ENCODE measurements at places on chromosomes 11 and 22.

- DNase-seq, result no peak
Observed at GRCh38 chr22:42410708-42411107, 21.5 kb downstream of the NFAM1 start.

GRCh38 chr11:61334434-61335354, 1.7 kb downstream of the TKFC start:
- peak; percentile 22 for DNase-seq

DNA sequence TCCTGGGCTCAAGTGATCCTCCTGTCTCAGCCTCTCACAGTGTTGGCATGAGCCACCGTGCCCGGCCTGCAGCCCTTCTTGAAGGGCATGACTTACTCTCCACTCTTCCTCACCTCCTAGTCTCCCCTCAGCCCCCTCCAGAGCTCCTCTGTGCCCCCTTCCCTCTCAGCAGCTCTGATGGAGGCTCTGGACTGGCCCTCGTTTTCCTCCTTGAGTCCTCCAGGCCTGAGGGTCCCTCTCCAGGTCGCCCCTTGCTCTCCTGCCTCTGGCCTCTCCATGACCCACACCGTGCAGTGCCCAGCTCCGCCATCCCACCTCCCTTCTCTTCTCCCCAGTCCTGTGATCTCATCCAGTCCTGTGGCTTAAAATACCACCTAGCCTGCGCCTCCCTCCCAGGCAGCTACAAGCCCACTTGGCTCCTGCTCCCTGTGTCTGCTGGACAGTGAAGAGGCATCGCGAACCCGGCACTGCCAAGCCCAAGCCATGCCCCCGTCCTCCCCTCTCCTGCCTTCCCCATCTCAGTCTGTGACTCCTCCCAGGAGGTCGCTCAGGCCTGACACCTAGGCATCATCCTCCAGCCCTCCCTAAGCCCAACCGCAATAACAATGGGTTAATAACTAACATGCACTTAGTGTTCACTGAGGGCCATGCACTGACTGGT, 11.9 kb downstream of the KCNJ4 start:
- no peak for DNase-seq

GRCh38 chr11:13338019-13338426, 60.4 kb downstream of the BMAL1 start:
- peak; percentile 60 for DNase-seq

GRCh38 chr22:38724926-38725571, 19.3 kb downstream of the GTPBP1 start:
- DNase-seq, result no peak

- DNase-seq, result no peak
Observed at GRCh38 chr11:134583397-134583990, 171.5 kb upstream of the B3GAT1 start.

DNA sequence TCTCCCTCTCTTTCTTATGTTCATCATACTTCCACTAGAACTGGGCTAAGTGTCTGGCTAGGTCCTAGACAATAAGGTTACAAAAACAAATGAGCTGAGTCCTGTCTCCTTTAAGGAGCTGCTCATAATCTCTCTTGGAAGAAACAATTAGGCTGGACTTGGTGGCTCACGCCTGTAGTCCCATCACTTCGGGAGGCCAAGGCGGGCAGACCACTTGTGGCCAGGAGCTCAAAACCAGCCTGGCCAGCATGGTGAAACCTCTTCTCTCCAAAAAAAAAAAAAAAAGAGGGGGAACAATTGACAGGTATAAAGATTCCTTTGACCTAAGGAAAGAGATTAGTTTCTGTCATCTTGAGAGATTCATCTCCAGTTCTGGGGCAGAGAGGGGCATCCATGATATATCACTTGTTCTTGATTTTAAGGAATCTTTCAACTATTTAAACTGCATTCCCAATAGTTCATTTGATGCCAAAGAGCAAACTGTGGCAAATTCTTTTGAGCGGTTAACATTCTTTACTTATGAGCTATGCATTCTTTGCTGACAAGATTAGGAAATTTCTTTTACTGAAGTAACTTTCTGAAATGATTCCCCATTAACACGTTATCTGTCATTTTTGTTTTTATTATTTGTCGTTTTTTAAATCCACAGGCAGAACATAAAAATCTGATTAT, 125.5 kb downstream of the C11orf87 start:
- DNase-seq, result peak; percentile 86

- no peak for DNase-seq
Observed at GRCh38 chr11:57604296-57605027, 7.0 kb downstream of the SERPING1 start.

DNA sequence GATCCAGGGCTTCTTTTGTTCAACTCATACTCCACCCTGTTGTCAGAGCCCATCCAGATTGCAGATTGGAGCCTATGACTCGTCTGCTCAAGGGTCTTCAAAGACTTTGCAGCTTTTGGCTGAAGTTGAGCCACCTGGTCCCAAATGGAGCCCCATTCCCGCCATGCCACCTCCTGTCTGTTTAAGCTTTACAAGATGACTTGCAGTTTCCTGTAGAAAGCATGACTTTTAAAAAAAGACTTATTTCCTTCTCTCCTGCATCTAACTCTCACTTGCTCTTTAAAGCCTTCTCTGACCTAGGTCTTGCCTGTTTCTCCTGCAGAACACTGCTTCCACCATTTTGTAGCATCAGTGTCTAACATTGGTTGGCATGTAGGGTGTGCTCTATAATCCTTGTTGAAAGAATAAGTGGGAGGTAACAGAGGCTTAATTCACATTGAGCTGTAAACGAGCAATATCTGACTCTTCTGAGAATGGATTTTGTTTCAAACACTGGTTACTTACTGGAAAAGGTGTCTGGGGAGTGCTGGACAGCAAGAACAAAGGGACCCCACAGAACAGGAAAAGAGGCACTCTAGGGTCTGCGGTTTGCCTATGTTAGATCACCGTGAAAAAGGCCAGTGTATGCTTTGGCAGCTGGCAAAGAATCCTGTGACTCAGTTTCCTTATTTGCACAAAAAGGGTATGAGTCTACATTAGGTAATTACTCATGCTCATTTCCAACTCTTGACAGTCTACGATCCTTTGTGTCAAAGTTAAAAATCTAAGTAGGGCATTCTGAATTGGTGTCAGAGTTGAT, 30.3 kb downstream of the NF2 start:
- DNase-seq, result no peak

DNA sequence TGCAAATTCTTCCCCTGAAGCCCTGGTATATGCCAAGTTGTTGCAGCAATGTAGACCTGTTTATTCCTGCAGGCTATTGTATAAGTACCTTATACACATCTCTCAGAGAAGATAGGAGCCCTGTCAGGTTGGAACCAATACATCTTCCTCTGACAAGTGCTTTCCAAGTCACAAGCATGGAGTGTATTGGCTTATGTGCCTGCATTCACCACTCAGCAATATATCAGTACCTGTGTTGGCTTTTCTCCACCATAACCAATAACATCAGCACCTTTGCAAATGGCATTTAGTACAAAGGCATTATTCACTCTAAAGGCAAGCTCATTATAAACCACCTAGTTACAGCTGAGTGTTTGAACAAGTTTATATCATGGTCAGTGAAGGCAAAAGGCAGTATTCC, 611.7 kb upstream of the CNTN5 start:
- DNase-seq, result no peak

DNA sequence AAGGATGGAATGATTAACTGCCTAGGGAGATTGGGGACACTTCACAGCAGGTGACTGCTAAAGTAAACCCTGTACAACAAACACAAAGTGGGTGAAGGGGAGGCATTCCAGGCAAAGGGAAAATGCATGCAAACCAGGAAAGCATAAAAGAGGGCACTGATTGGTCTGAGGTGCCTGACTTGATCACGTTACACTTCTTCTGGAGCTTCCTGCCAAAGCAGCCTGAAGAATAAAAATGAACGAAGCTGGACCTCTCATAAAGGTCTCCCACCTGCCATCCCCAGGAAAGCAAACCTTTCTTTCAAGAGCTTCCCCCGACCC, 46.7 kb upstream of the SCUBE2 start:
- no peak for DNase-seq

- no peak for DNase-seq
Observed at GRCh38 chr11:75503531-75504099, 22.1 kb downstream of the GDPD5 start.

- DNase-seq, result no peak
Observed at GRCh38 chr11:130524132-130524790, 75.8 kb downstream of the ADAMTS15 start.

DNA sequence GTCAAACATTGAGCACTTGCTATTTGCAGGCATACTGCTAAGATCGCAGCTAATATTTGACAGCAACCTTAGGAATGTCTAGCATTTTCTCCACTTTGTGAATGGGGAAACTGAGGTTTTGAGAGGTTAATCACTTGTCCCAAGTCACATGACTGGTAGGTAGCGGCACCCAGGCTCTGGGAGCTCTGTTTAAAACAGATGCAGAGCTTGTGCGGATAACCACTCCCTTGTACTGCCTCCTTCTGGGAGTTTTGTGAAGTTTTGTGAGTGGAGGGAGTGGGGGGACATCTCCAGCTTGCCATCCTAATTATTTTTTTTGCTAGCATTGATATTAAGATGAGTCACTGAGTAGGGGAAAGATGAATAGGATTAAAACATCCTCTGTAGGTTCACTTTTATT, 134.7 kb downstream of the GRIK4 start:
- DNase-seq, result no peak

DNA sequence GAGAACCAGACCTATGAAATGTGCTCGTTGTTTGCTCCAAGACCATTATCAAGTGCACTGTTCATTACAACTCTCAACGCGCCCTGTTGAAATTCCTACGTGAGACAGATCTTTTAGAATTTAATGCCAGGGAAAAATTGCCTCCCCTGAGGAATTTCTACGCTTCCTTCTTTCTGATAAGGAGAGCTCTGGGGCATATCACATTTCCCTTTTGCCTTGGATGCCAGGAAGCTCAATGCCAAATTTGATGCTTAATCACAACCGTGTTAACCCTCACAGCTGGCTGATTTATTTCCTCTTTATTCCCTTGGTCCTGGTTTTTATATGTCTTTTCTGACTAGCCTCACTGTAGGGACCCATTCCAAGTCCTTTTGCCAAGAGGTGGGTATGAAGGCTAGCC, 109.4 kb downstream of the MICAL2 start:
- peak; percentile 23 for DNase-seq

DNA sequence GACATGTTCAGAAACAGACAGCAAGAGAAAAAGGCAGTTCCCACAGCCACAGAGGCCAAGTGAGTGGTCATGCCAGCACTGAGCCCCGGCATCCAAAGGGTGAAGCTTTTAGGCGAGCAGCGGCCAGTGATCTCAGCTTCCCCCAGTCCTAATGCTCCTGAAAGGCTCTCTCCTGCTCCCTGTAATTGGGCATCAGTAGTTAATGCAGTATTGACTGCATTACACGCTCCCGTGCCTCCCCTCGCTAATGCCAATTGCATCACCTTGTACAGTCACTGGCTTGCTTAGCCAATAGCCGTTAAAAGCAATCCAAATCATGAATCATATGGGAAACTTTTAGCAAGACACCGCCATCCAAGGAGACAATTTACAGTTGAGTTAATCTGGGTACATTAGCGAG, 4.9 kb downstream of the LMO1 start:
- DNase-seq, result peak; percentile 61

- DNase-seq, result peak; percentile 73
Observed at GRCh38 chr11:106493751-106494150, 416.3 kb downstream of the AASDHPPT start.

DNA sequence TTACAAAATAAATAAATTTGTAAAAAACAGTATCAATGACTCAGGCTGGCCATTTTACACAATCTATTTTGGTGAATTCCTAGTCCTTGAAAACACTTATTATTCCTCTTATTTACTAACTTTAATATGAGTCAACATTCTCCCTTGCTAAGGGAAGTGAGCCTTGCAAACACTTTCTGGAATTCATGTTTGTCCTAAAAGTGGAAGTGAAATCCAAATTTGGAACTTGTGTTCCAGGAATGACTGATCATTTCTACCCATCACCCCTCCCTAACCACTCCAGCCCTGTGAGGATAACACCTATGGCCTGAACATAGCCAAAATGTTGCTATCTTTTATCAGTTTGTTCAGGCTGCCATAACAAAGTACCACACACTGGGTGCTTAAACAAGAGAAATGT, 83.1 kb downstream of the OR5AK2 start:
- DNase-seq, result peak; percentile 69

DNA sequence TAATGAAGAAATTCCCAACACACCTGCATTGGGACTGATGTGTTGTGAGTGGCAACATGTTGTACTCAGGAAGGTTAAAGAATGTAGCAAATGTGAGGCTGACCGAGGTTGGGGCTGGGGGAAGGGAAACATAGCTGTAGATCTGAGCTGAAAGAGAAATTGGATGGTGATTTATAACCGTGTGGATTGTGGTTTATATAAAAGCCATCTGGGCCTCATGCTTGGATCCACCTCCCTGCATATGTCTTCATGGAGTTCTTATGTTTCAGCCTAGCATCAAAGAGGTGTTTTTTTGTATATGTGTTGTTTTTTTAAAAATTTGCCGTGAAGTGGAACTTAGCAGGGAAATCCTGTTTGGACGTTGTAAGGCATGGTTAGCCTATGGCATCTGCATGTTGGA, 141.3 kb downstream of the NAV2 start:
- DNase-seq, result peak; percentile 84

DNA sequence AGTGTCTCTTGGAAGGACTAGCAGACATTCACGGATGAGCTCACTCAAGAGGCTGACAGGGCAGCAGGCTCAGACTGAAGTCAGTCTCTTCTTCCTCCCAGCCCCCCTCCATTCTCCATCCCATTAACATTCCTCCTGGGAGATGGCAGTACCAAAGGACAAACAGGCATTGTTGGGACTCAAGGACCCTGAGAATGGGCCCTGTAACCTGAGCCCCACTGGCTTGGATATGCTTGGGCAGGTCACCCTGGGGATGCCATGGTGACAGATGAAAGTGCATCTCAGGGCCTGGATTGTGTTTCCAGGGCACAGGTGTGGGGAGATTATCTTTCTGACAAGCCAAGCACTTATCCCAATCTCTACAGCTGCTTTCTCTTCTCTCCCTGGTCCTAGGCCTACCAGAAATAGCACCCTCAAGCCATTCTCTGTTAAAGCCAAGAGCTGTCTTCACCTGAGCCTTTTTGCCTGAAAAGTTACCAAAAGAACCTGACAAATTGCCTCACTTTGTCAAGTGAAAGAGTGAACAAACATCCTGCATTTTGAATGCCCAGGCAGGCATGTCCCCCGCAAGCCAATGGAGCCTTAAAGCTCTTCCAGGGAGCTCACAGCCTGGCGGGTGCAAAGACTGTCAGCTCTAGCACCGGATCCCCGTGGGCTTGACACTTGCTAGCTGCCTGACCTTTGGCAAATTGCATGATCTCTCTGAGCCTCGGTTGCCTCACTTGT, 366.0 kb upstream of the NARS2 start:
- no peak for DNase-seq

- DNase-seq, result no peak
Observed at GRCh38 chr11:26323837-26324236, 8.1 kb upstream of the ANO3 start.

DNA sequence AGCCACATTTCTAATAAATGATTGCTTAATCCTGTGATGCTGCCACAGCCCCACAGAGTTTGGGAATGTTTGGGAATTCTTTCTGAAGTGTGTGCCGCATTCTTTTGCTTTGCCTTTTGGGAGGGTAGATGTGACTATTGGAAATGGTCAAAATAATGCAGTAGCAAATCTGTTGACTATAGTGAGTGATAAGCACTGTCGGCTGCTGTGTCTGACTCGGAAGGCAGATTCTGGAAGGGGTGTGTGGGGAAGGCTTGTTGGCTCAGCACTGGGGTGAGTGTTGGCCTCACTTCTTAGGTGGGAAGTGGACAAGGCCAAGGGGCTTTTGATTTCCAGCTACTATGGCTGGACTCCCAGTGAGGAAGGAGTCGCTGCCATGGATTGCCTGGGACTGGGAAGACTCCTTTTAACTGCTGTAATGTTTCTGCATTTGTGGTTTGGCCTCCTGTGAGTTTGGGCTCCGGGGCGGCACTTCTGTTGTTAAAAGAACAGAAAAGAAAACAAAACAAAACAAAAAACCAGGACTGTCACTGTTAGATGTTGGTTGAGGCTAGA, 20.1 kb downstream of the ZBTB16 start:
- DNase-seq, result peak; percentile 28
